ENCODE measurements at places on chromosomes 12 and 14. TPM values are rescaled to one million over a fixed set of nuclear protein-coding genes. Genes with fewer than 3 reads are reported as not detected.

The TAS2R31 gene
- 32.5 TPM for total RNA-seq

DNA sequence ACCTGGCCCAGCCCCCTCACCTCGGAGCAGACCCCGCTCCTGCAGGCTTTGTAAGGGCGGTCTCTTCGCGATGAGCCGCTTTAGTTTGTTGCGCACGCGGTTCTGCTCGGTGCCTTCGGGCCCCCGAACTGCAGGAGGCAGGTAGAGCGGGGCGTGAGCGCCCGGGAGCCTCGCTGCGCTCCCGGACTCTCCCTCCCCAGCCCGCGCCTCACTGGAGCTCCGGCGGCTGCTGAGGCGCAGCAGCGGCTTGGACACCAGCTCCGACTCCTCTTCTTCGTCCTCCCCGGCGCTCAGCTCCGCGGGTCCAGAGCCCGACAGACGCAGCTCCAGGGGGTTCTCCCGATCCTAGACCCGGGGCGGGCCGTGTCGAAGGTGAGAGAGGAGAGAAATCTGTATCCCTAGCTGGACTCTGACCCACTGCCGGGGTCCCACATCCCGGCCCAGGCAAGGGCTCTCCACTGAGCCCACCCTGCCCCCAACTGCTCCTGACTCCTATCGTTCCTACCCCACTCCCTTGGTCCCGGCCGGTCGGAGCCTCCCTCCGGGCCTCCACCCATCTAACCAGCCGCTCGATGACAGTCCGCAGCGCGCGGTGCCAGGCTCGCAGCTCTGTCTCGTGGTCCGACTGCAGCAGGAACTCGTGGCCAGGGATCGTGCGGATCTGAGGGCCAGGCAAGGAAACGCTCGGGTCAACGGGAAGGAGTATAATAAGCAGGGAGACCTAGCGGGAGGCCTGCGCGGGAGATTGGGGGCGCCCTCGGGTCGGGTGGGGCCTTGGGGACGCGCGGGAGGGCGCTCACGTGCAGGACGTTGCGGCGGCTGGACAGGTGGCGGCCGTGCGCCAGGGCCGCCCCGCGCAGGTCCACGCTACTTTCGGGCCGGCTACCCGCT, 4.2 kb downstream of the ARHGAP9 start:
- DNase-seq, result no peak

The CLEC4C gene
- not detected for total RNA-seq

The KCTD10 gene
- total RNA-seq, result 67.7 TPM

- DNase-seq, result peak; percentile 69
These were observed 96.3 kb downstream of the GALC start for GRCh38 chr14:87896393-87897380.

GRCh38 chr12:83172866-83173649, 486.4 kb downstream of the TMTC2 start:
- DNase-seq, result no peak

The ZFHX2 gene
- 0.96 TPM for total RNA-seq

- DNase-seq, result peak; percentile 87
These were observed 32.6 kb downstream of the SLC35F4 start for GRCh38 chr14:57833323-57833722.

The SERPINA5 gene
- total RNA-seq, result 0.24 TPM

The FOXM1 gene
- total RNA-seq, result 7.5 TPM

- no peak for DNase-seq
These were observed 4.8 kb downstream of the TXNDC16 start for GRCh38 chr14:52547526-52547925.

DNA sequence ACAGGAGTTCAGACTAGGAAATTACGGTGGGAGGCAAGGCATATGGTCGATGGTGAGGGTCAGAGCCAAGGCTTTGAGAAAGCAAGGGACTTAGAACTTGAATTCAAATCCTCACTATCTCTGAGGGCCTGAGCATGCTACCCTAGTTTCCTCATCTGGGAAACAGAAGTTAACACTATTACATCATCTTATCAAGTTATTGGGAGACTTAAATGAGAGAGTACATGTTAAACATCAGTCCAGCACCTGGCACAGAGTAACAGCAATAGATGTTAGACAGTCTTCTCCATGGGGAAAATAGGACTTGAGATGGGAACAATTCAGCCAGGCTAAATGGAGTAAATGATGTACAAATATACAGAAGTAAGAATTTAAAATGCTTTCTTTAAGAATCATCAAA, 38.5 kb downstream of the SLC38A1 start:
- no peak for DNase-seq
